DMS53 (cell line): ENCODE measurements at places on chromosomes 16 and 17.

GRCh38 chr16:53761962-53762703 lies 58.2 kb downstream of the FTO start:
- no peak for DNase-seq

DNA sequence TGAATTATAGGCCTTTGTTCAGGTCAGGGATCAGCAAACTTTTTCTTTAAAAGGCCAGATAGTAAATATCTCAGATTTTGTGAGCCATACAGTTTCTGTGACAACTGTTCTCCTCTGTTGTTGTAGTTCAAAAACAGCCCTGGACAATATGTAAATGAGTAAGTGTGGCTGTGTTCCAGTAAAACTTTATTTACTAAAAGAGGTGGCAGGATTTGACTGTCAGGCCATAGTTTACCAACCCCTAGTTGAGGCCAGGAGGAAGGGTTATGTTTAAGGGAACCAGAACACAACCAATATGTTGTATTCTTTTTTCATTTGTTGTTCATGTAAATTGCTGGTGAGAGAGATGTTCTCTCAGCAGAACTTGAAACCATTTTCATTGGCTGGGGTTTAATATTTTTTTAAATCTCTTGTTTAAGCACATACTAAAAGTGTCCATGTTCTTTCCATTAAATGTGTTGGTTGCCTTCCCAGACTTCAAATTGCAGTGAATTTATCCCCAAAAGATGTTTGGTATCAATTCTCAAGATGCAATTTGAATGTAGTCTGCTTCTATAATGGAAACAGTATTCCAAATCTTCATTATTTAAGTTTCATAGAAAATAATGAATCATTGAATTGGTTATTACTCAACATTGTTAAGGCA lies 260.3 kb downstream of the FTO start:
- no peak for DNase-seq

- peak; percentile 73 for DNase-seq
Measured at GRCh38 chr17:79741751-79742588, 11.2 kb downstream of the ENPP7 start.

GRCh38 chr16:48503336-48503735 lies 106.6 kb downstream of the N4BP1 start:
- no peak for DNase-seq

- DNase-seq: no peak
Measured at GRCh38 chr16:23353440-23353839, 51.3 kb downstream of the SCNN1B start.
